IPS DF 6.9 (cell line): ENCODE measurements at places on chromosomes 4 and X.

DNA sequence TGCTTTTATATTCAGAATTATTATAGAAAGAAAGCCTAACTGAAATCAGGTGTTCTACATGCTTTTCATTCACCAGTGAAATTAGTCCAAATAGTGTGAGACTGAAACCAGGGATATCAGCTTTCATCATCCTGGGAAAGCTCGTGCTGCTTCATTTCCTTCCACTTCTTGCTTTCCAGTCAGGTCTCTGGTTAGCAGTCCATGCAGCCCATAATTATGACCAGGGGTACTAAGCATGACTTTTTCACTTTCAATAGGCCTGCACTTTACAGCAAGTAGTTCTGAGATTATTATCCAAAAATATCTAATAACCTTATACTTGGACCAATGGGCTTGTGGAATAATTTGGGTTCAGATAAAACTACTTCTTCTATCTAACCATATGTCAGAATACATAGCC lies 673.2 kb upstream of the MAGEB2 start:
- DNase-seq = no peak

DNA sequence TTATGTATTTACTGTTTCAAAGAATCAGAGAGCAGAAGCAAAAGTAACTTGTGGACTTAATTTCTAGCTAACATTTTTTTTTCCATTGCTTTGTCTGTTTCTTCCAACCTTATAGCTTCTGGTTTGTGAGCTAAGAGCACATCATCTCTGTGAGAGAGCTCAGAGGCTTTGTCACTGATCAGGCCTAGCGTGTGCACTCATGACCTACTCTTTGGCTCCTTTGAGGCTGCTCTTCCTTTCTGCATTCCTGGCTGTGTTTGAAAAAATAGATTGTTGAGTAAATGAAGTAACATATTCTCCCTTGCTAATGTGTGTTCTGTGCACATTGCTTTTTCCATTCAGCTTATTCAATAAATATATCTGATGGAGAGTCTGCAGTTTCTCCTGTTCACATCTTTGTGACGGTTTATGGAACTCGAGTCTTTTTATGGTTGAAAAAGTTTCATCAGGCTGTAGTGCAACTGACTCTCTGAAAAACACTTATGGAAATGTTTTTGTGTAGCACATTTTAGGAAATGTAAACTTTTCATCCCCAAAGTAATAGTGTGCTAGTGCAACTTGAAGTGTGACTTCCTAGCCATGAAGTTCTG lies 133.0 kb downstream of the RAPGEF2 start:
- DNase-seq = no peak

DNA sequence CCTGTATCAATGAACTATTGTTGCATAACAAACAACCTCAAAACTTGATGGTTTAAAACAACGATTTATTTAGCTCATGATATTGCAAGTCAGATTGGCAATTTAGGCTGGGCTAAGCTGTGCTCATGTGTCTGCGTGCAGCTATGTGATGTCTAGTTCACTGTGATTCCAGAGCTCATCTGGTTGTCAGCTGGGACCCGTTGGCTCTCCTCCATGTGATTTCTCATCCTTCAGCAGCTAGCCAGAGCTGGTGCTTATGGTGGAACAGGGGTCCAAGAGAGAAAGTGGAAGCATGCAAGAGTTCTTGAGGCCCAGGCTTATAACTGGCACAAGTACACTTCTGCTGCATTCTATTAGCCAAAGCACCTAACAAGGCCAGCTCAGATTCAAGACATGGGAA lies 28.8 kb upstream of the TRPC3 start:
- DNase-seq = no peak

- no peak for DNase-seq
These were observed 10.5 kb upstream of the UCP1 start for GRCh38 chr4:140579278-140579677.

DNA sequence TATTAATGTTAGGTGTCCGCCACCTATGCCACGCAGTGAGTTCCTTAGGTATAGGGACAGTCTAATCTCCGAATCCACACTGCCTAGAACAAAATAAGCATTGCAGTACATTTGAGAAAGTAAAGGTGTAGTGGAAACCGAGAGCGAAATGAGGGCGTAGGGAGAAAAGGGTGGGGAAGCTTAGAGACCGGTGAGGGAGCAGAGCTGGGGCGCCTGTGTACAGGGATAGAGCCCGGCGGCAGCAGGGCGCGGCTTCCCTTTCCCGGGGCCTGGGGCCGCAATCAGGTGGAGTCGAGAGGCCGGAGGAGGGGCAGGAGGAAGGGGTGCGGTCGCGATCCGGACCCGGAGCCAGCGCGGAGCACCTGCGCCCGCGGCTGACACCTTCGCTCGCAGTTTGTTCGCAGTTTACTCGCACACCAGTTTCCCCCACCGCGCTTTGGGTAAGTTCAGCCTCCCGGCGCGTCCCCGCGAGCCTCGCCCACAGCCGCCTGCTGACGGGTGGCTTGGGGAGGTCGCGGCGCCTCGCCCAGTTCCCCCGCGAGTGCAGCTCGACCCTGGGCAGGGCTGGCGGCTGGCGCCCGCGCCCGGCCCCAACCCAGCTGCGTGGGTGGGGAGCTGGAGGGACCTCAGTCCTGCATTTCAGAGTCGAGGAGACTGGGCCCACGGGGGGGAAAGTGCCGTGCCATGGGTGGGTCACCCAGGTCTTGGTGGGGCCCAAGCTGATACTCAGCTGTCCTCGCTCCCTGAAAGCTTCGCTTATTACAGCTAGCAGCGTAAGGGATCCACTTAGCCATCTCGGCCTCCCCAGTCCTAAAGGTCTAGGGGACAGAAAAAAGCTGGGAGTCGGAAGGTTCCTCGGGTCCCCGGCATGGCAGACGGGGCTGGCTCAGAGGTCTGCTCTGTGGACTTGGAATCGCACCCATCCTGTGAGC lies at the start of gene ANXA3:
ANXA3 (plus strand) TSS at position 351 of the 932 bp plus-strand sequence. CDS start 2,704 bp downstream, outside the sequence.
- DNase-seq = no peak

GRCh38 chrX:38800981-38801845 lies at the start of gene MID1IP1:
Gene MID1IP1 (plus strand): TSS chrX:38801459. CDS start chrX:38804947, 3,488 bp downstream.
- DNase-seq = peak; percentile 54

DNA sequence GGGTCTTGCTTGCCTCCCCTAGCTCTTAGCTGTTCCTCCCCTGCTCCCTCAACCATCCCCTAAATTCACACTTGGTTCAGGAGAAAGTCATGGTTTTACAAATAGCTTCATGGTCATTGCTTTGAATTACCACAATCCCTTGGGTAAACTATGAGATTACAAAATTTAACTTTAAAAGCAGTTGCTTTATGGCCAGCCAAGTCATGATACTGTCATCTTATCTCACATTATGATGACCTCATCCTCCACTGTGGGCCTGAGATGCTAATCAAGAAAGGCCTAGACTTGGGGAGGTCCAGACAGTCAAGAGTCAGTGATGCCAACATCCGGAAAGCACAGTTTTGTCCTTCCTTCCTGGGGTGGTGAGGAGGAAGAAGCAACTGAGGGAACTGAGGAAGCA lies 10.5 kb upstream of the FGF16 start:
- no peak for DNase-seq

DNA sequence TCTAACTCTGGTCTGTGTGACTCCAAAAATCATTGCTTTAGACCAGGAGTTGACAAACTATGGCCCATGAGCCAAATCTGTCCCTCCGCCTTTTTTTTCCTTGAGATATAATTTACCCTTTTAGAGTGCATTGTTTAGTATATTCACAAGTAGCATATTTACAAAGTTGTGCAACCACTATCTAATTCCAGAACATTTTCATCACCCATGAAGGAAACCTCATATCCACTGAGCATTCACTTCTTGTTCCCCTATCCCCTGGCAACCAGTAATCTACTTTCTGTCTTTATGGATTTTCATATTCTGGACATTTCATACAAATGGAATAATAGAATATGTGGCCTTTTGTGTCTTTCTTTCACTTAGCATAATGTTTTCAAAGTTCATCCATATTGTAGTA lies 67.4 kb upstream of the CITED1 start:
- DNase-seq = no peak

DNA sequence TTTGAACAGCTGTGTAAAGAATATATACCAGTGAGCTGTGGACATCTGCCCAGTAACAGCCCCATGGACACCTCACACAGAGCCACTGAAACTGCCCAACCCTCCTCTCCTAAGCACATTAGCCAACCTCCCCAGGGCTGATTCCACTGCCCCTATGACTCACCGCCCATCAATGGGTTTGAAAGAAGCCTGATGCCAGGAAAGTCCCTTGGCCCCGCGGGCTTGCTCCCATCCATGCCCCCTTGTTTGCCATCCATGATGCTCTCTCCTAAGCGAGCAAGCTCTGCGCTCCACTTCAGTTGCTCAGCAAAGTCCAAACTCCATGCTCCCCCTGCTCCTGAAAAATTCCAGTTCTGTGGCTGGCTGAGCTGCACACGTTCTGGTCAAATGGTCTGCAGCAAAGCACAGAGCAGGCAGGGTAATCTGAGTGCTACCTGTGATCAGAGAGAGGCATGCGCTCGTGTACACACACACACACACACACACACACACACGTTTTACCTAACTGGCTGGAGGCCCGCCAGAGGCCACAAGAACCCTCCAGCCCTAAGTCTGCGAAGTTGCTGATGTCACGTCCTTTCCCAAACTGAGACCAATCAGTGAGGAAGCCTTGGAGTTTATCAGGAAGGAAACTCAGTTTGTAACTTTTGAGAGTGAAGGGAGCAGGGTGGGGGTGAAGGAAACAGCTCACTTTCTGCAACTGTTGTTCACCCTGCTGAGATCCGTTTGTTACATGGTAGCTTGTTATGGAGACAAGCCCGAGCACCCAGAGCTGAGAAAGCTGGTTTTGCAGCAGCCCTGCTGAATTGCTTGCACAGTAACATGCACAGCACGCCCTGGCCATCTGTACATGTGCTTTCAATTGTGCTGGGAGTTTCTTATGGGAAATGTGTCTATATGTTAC lies at the start of gene ASB9:
ASB9 (minus strand) TSS at position 466 of the 904 bp plus-strand sequence; CDS start at position 257, 209 bp downstream.
- no peak for DNase-seq

DNA sequence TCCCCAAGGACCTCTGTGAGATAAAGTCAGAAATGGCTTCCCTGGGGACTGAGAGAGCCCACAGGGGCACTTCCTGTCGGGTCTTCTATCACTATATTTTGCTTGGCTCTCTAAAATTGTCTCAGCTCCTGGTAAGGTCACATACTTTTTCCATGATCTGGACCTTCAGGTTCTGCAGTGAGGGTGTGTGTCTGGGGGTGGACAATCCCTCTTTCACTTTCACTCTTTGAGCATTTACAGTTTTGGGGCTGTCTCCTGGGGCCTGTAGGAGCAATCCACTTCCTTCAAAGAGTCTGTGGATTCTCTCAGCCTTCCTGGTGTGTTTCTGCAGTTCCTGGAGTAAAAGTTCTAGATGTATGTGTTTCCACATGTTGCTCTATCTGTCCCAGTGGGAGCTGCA lies 335.7 kb downstream of the FSTL5 start:
- no peak for DNase-seq

GRCh38 chr4:6017800-6018199 lies 431 bp downstream of the C4orf50 start:
- DNase-seq = no peak

DNA sequence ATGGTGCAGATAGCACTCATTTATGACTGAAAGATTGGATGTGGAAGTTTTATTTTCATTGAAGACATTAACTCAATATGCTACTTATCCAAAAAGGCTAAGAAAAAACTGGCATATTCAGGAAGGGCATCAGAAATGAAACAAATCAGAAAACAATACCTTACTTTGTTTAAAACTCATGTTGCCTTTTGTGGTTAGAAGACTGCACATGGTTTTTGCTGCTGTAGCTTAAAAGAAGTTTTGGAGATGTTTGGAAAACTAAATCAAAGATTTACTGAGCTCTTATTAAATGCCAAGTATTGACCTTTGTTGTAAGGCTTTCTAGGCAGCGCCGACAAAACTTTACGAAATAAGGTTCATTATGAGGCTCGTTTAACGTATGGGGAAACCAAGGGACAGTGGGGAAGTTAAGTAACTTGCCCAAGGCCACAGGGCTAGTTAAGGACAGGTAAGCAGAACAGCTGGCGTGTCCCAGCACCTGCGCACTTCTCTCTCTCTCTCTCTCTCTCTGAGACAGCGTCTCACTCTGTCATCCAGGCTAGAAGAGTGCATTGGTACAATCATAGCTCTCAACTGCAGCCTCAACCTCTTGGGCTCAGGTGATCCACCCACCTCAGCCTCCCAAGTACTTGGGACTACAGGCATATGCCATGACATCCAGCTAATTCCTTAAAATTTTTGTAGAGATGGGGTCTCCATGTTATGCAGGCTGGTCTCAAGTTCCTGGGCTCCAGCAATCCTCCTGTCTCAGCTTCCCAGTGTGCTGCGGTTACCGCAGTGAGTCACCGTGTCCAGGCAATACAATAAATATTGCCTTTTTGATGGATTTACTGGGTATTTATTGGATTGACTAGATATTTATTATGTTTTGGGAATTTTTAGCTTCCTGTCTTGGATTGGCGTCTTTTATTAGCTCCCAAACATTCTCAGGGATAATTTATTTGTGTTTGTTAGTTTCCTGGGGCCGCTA lies 16.1 kb downstream of the LRP2BP start:
- no peak for DNase-seq

- no peak for DNase-seq
These were observed 178.5 kb downstream of the GABRB1 start for GRCh38 chr4:47209833-47210232.

GRCh38 chrX:130085551-130086446 lies 24.5 kb downstream of the ELF4 start:
- no peak for DNase-seq

GRCh38 chr4:61200187-61200915 lies at the start of gene ADGRL3:
Gene ADGRL3 (plus strand): TSS chr4:61200326.
- DNase-seq = peak; percentile 57

DNA sequence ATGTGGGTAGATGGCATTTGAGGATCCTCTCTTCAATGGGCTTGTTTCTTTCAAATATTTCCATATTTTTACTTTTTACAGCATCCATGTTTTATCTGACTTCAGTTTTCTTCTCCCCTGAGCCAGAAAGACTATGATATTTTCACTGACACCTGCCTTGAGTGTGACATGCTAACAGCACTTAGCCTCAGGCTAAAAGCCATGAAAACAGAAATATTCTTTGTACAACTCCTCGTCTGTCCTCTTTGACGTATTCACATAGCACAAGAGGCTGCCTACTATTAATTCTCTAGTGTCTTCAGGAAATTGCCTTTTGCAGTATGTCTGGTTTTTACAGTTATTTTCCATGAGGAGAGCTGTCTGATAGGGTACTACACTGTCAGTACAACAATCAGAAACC lies 215.0 kb downstream of the MAD2L1 start:
- DNase-seq = no peak

DNA sequence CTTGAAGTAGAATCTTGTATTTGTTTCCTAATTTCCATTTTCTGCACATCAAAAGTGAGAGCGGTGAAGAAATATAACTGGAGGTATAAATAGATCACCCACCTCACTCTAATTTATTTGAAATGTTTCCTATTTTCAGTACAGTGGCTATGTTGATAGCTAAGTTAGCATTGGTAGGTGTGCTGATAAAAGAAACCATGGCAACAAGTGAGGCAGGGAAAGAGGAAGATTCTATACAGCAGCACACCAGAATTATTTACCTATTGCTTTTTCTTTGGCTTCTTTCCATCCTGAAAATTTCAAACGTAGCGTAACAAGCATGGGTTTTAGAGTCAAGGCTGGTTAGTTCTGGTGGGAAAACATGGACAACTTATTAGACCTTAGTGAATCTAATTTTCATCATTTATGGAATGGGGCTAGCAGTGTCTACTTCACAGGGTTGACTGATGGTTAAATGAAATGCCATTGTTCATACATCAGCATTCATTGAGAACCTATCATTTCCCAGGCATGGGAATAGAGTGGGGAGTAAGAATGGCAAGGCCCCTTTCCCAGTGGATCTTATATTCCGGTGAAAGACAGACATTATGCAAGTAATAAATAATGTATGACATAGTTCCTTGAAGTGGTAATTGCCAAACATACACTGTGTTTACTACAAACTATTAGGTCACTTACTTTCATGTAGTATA lies 30.6 kb upstream of the CTSO start:
- no peak for DNase-seq
